ENCODE measurements at places on chromosomes 5 and 9.

DNA sequence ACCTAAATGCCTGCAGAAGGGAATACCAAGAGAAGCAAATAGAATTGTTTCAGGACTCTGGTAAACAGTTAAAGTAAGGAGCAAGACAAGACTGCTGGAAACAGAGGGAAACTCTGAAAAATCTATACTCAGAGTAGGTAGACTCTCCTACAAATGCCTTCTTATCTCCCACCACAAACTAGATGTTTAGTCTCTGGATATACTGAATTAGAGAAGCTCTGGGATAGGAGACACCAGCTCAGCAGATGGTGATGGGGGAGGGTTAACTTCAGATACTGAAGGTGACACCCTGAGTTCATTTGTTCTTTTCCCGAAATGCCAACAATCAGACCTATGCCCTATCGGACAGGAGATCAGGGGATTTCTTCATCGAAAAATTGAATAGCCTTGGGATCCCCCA lies 54.1 kb upstream of the CHD1 start:
- DNase-seq = no peak

- DNase-seq = no peak
These were observed 109.7 kb downstream of the LPAR1 start for GRCh38 chr9:110928599-110928998.

GRCh38 chr5:169430671-169431070 lies 129.7 kb upstream of the SLIT3 start:
- no peak for DNase-seq

DNA sequence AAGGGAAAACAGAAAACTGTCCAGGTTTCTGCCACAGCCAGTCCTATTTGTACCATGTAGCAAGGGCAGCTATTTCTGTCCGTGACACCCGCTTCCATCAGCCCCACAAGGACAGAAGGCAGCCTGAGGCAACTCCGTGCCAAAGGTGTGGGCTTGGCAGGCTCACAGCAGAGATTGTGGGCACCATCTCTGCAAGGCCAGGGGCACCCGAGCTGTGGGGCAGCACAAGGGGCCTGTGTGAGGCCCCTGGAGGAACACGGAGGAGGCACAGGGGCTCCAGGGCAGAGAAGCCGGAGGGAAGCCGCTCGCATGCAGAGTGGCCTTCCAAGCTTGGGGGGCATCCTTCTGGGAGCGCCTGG lies 43.5 kb downstream of the COL23A1 start:
- no peak for DNase-seq

- no peak for DNase-seq
These were observed 5.9 kb downstream of the MACIR start for GRCh38 chr5:103264508-103264907.

DNA sequence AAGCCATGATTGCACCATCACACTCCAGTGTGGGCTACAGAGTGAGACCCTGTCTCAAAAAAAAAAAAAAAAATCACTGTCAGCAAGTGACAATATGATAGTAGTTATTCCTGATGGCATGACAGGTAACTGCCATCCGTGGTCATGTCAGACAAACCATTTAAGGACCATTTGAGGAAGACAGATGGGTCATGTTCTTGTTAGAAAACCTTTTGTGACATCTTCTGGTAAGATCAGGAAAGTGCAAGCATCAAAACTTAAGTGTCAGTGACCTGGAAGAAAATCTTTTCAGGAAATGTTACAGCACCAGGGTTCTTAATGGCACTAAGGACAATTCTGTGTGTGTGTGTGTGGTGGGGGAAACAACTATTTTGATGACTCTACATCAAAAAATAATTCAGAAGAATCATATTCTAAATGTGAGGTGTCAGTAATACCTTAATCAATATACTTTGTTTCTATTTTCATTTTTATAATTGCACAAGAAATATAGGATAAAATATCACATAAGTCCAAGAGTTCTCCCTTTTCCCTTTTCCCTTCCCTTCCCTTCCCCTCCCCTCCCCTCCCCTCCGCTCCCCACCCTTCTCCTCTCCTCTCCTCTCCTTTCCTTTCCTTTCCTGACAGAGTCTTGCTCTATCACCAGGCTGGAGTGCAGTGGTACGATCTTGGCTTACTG lies 17.8 kb downstream of the SLC38A9 start:
- DNase-seq = no peak

GRCh38 chr5:77850536-77851175 lies 74.5 kb upstream of the TBCA start:
- no peak for DNase-seq

DNA sequence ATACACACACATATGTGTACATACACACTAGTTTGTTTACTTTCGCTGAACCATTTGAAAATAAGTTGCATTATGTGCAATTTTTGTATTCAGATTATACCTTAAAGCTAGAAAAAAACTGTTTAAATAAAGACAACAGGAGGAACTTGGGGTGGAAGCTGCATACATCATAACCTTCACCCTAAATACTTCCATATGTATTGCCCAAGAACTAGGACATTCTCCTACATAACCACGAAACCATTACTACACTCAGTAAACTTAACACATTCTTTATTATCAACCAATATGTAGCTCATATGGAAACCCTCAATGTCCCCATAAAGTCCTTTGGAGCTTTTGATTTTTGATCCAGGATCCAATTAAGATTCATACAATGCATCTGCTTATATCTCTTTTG lies 83.3 kb downstream of the GIN1 start:
- DNase-seq = no peak

GRCh38 chr5:3122216-3122615 lies 370.7 kb upstream of the IRX2 start:
- no peak for DNase-seq

DNA sequence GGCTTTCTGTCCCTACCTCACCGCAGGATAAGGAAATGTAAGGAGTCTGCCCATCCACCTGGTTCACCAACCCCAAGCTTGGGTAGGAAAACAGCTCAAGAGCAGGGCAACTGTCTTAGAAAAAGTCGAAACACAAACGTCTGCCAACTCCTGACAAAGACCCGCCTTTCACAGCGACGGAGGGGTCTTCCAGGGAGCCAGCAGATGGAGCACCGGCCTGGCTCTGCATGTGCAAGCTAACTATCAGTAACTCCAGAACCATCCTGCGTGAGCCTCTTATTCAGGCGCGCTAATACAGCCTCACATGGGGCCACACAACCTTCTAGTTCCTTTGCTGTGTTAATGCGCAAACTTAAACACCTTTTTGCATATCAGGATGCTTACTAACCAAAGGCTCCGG lies 26.9 kb downstream of the CAMSAP1 start:
- DNase-seq = no peak

DNA sequence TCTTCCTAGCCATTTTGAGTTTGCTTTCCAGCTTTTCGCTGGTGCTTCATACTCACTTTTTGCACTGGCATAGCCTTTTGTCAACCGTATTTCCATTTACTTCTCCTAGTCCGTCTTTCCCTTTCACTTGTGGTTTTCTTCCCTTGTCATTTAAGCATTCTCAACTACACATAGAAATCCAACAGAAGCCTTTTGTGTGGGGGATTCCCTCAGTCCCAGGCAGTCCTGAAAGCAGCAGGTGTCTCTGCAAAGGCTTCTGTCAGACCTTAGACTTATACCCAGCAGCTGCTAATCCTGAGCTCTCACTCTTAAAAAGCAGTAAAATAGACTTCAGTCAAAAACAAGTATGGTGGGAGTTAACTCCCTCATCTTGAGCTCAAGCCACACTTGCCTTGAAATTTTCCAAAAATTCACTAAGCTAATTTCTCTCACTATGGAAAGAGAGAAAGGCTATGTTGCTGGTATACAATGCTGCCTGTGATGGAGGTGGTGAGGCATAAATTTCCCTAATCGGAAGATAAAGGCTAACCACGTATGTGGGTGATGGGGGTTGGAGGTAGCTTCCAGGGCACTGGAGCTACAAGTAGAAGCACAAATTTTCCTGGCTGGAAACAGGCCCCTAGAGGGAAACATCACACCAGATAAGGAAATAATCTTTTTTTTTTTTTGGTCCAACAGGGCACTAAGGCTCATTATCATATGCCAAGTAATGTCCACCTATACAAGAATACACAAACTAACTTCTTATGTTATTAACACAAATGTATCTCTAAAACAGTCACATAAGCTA lies 34.8 kb upstream of the IFNK start:
- DNase-seq = no peak

DNA sequence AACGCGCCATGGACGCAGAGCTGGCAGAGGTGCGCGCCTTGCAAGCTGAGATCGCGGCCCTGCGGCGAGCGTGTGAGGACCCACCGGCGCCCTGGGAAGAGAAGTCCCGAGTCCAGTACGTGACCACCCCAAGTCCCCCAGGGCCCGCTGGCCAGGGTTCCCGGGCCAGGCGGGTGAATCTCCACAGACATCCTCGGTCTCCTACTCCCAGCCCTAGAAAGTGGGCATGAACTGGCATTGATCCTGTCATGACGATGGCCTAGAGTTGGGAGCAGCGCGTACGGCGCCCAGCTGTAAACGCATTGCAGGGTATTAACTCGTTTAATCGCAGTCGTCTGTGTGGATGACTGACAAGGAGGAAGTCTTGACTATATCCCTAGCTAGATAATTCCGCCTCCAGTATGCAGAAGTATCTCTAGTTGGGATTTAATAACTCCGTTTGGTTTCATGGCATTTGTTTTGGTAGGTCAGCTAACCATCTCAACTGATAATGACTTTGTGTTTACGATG lies 293 bp downstream of the CENPP start:
- DNase-seq = no peak

DNA sequence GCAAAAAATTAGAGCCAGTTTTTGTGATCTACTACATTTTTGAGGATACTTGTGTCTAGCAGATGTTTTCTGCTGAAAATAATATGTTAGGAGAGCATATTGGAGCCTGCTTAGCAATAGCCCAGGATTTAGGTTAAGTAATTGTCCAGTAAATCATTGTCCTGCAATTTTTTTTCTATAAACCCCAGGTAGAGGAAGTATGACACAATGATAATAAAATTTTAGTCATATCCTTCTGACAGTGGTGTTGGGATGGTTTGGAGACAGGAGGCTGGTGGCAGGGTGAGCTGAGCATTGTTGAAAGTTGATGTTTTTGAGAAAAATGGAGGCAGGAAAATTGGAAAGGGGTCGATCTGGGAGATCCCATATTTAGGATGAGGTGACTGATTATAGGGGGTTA lies 3.5 kb downstream of the SNCAIP start:
- DNase-seq = no peak

GRCh38 chr9:116605060-116605459 lies 82.0 kb upstream of the TRIM32 start:
- DNase-seq = no peak

- DNase-seq = no peak
These were observed 198.8 kb downstream of the AUH start for GRCh38 chr9:91162784-91163443.

GRCh38 chr5:88824141-88824540 lies 58.8 kb downstream of the MEF2C start:
- DNase-seq = no peak

- DNase-seq = no peak
These were observed 355.9 kb downstream of the ADAMTS6 start for GRCh38 chr5:65125591-65126541.

DNA sequence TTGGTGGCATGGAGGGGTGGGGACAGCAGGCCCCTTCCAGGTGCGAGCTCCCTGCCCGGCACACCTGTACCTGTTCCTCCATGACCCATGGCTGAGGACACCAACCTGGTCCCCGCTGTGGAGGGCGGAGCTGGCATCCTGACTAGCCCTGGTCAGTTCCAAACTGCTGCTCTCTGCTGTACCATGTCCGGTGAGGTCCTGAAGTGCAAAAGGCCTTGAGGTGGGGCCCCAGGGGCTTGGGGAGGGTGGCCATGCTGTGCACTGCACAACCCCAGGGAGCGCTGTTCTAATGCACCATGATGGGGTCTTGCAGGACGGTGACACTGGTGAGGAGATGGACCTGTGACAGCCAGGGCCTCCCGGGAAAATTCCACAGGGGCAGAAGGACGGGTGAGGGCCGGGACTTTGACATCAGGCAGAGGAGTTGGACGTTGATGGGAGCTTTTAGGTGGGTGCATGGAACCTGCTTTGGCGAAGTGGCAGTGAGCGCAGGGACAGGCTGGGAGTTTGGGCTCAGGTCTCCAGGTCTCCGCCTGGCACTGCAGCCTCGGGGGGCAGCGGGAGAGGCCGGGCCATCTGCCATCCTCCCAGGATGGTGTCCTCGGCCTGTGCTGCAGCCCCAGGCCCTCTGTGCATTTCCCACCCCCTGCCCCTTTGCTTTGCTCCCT lies 38.9 kb downstream of the COL5A1 start:
- no peak for DNase-seq

DNA sequence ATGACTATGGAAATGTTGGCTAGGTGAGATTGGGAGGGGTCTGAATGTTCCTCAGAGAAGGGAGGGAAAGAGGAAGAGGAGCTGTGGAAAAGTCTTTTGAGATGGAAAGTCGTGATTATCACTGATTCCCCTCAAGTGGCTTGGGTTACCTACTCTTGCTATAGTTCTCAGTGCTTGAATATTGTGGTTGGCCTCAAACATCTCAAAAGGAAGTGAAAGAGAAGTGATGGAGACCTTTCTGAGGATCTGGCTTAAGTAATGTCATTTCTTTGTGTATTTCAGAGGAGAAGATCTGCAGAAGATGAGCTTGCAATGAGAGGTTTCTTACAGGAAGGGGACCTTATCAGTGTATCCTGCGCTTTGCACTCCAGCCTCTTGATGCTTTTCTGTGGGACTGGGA lies 5.5 kb downstream of the EXOSC2 start:
- no peak for DNase-seq

DNA sequence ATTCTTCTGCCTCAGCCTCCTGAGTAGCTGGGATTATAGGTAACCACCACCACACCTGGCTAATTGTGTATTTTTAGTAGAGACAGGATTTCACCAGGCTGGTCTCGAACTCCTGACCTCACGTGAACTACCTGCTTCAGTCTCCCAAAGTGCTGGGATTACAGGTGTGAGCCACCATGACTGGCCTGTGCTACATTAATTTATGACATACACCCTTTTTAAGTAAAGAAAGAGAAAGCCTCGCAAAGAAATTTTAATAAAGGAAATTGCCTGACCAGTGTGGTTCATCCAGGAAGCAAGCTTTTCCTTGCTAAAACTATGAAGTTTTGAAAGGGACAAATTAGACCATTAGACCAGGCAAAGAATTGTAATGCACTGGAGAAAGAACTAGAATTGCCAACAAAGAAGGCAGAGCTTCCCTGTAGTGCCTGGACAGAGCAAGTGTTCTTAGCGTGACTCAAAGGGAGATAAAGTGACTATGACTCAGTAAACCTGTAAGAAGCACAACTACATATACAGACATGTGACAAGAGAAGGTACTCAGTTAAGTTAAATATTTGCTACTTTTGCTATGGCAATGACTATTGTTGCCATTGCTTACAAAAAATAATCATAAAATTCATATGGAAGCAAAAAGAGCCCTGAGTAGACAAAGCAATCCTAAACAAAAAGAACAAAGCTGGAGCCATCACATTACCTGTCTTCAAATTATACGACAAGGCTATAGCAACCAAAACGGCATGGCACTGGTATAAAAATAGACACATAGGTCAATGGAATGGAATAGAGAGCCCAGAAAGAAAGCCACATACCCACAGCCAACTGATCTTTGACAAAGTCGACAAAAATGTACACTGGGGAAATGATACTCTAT lies 54.6 kb downstream of the FYB1 start:
- DNase-seq = no peak

GRCh38 chr5:71974622-71975021 lies 132.7 kb upstream of the MAP1B start:
- DNase-seq = no peak
